Right renal cortex interstitium (tissue), 3 donors: ENCODE measurements at places on chromosomes 12 and 14.

DNA sequence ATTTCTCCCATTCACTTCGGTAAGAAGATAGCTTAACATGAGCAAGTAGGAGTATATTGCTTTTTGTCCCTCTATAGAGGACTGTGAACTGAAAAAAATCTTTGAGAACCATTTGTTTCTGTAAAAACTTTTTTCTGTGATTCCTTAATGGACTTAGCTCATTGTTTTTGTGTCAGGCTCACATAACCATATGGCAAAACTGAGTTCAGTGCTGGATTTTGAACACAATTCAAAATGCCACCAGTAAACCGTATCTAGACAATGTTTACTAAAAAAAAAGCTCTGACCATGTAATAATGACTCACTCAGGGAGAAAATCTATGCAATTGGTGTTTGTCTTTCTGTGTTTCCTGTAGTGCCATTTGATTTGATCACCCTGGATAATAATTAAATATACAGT lies 5.2 kb downstream of the TRHDE start:
- DNase-seq = no peak

DNA sequence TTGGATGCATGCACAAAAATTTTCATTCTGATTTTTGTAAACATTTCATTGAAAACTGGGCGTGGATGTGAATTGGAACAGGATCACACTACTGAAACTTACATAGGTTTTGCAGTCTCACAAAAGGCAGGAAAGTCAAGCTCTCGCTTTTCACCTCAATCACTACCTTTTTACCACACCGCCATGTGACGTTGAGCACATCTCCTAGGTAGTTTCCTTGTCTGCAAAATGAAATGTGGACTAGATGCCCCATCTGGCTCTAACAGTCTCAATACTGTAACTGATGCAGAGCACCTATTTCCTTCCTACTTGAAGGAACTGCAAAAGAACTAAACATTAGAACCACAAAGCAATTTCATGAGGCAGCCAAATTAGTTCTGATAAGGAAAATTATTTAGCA lies 4.4 kb upstream of the YY1 start:
- DNase-seq = no peak

- DNase-seq = no peak
Observed at GRCh38 chr12:26564391-26564790, 268.6 kb downstream of the ITPR2 start.

DNA sequence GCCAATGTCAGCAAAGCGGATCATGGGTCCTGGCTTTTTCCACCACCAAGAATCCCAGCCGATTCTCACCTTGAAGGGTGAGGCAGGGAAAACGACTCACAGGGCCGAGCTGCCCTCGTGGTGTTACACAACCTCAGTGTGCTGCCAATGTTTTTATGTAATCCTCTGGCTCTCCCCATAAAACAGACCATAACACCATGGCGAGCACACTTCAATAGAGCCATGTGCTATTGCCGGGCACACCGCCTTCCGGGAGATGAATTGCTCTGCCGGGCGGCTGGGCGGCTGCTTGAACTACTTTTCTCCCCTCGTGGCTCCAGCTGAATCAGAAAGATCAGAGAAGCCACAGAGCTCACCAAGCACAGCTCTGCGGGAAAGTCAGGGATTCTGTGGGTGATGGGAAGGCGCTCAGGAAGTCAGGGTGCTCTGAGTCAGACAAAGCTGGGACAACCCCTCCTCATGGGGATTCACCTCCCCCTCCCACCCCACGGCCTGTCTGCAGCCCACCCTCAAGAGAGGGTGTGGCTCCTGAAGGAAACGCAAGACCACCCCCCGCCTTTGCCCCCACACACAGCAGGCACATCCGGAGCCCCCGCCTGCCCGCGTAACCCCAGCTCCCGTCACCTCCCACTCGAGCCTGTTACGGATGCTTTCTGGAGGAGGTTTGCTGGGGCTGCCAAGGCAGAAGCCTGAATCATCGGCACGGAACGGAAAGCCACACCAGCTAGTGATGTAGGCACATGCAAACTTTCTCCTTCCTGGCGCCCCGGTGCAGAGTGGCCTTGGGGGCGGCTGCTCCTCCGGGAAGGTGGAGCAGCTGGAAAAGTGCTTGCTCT lies 1.8 kb downstream of the GALNT9 start:
- DNase-seq = no peak

GRCh38 chr14:92404421-92404820 lies 81.5 kb downstream of the SLC24A4 start:
- DNase-seq = no peak

GRCh38 chr14:89635615-89636014 lies 218.6 kb upstream of the FOXN3 start:
- DNase-seq = no peak

DNA sequence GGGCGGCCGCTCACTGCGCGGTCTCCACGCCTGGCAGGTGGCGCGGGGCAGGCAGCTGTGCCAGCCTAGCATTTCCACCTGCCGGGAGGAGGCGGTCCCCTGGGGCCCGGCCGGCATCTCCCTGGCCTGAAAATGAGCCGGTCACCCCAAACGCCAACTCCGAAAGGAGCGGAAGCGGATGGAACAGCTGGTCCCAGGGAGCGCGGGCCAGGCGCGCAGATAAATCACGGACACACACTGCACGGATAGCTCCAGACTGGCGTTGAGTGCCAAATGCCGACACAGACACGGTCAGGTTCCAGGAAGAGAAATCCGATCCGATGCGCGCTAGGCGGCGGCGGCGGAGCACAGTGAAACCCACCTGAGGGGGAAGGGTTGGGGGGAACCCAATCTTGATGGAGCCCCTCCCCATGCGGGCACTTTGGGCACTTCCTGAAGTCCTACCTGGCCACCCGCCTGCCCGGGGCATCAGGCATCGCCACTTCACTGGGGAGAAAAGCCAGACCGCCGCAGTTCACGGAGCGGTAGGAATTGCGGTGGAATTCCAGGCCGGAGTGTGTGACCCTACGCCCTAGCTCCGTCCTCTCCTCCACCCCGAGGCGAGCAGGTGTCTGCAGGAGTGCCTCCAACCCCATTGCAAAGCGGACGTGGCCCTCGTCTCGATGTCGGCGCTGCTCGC lies 624 bp upstream of the PLEKHD1 start:
- no peak for DNase-seq

DNA sequence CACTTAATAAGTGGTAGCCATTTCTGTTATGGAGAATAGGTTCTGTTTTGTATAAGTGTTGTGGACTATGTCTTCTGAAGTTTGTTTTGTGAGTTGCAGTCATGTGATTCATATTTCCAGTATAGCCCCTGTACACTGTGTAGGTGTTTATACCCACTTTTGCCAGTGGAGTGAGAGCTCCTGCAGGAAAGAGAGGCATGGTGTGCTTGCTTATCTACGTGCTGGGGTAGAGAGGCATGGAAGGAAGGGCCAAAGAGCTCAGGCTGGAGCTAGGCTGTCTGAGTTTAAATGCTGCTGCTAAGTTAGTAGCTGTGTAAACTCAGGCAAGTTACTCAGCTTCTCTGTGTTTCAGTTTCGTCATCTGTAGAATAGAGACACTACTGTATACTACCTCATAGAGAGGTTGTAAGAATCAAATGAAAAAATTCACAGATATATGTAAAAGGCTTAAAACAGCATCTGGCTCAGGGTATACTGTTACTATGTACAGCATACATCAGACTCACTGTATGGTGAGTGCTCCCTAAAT lies 88.2 kb upstream of the SLC38A2 start:
- DNase-seq = no peak

- DNase-seq = no peak
Observed at GRCh38 chr14:49982082-49982481, 89.2 kb downstream of the ARF6 start.

- DNase-seq = no peak
Observed at GRCh38 chr12:29309320-29309902, 71.6 kb downstream of the ERGIC2 start.

GRCh38 chr12:110005319-110005973 lies 6.2 kb downstream of the ANKRD13A start:
- DNase-seq = no peak

GRCh38 chr14:104051092-104051813 lies 34.2 kb upstream of the ASPG start:
- no peak for DNase-seq

- DNase-seq = no peak
Observed at GRCh38 chr14:68627050-68627867, 165.6 kb downstream of the ZFP36L1 start.

- DNase-seq = no peak
Observed at GRCh38 chr12:10027721-10028120, 2.8 kb upstream of the CLEC9A start.

DNA sequence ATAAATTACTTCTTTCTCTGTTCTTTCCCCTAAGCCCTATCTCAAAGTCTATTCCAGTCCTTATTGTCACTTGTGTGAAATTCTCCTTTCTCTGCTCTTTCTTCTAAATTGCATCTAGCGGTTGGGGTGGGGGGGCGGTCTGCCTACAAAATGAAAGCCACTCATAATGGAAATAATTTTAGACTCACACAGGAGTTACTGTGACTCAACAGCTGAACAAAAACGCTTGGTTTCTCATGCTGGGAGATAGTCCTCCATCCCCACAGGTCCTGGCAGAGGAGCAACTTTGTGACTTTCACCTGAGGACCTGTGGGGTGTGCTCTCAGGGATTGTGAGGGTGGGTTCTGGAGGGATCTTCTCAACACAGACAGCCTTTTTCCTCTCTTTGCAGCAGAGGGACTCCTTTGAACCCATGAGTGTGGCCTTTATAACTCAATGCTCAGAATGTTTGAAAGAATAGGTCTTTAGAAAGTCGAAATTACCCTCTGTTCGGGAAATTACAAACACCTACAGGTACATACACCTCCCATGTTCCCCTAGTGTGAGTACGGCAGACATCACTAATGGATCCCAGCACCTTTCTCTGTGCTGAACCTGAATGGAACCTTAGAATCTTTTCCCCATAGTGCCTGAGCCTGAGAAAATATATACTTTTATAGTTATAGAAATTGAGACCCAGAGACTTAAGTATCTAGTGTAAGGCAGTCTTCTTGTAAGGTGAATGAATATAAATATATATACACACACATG lies 109.7 kb downstream of the CHST11 start:
- DNase-seq = no peak

GRCh38 chr12:90951432-90952105 lies 3.4 kb downstream of the CCER1 start:
- no peak for DNase-seq

- DNase-seq = no peak
Observed at GRCh38 chr14:97306133-97306759, 509.1 kb downstream of the VRK1 start.

- DNase-seq = no peak
Observed at GRCh38 chr14:56160088-56160487, 41.9 kb downstream of the PELI2 start.

DNA sequence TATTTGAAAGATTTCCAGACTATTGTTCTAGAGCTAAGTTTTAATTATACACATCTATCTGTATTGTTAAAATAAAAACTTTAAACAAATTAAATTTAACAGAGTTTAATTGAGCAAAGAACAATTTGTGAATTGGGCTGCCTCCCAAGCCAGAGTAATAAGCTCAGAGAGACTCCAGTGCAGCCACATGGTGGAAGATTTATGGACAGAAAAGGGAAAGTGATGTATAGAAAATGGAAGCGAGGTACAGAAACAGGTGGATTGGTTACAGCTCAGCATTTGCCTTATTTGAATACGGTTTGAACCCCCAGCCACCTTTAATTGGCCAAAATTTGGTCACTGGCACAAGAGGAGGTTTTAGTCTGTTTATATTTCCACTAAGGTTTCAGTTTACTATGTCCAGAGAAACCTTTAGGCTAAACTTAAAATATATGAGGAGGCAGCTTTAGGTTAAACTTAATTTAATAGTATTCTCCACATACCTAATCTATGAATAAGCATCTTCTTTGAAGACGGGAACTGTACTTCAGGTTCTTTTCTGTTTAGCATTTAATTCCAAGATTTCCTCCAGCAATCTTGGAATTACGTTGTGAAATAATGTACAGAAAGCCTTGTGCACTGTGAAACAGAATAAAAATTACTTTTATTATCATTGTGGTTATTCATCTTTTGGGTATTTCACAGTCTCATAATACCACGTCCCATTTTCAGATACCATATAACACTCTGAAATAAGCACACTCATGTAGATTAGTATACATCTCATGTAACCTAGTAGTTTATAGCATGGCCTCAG lies 19.4 kb downstream of the SRGAP1 start:
- DNase-seq = no peak

DNA sequence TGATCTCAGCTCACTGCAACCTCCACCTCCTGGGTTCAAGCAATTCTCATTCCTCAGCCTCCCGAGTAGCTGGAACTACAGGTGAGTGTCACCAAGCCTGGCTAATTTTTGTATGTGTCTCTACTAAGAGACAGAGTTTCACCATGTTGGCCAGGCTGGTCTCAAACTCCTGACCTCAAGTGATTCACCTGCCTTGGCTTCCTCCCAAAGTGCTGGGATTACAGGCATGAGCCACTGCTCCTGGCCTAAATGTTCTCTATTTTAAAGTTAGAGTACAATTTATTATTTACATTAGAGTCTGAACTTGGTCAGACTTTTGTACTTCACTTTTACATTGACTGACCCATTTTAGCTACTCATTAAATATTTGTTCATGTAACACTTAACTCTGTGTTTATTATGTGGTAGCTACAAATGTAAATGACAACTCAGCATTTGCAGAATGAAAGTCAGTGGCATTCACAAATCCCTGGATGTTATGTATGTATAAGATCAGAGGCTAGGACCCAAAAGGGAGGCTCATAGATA lies 409.6 kb downstream of the APAF1 start:
- DNase-seq = no peak

DNA sequence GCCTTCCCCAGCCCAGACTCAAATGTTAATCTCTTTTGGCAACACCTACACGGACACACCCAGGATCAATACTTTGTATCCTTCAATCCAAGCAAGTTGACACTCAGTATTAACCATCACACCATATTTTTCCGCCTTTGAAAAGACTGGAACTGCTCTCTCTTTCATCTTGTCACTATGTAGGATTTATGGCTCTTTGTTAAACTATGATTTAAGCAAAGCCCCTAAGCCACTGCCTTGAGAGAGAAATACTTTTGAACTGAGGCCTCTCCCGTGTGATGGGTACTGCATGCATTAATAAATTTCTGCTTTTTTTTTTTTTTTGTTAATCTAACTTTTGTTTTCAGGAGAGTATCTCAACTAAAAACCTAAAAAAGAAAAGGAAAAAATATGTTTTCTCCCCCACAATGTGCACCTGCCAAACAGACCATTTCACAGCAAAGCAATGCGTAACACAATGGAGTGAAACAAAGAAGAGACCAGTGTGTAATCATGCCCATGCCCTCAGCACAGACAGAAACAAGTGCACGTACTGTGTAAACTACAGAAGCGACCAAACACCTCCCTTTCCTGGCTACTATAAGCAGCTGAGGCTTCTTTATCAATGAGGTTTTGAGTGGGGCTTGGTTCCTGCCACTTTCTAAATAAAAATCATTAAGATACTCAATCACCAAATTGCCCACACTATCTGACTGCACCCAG lies 28.3 kb upstream of the ETFBKMT start:
- no peak for DNase-seq
